CD4-positive, alpha-beta T cell treated with Interleukin-6 for 4 hours (primary cell): ENCODE measurements at places on chromosomes 13 and 19.

DNA sequence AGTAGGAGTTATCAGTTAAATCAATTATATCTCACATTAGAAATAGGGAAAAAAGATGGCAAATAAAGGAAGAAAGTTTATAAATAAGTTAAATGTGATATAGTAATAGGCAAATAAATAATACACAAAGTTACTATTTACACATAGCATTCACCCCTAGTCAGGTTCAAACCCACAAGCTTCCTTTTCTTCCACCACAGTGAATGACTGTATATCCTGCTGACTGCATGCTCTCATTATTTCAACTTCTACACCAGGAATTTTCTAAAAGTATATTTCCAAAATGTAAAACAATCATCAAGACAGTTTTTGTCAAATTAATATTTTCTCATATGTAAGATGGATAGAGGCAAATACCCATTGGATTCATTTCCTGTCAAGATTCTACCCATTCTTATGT is 548.6 kb upstream of the SLITRK5 start:
- no peak for DNase-seq

- no peak for DNase-seq
Measured at GRCh38 chr13:31767175-31767900, 28.0 kb downstream of the RXFP2 start.

- DNase-seq: peak; percentile 76
Measured at GRCh38 chr19:17385878-17386611, 8.0 kb downstream of the CCDC194 start.

DNA sequence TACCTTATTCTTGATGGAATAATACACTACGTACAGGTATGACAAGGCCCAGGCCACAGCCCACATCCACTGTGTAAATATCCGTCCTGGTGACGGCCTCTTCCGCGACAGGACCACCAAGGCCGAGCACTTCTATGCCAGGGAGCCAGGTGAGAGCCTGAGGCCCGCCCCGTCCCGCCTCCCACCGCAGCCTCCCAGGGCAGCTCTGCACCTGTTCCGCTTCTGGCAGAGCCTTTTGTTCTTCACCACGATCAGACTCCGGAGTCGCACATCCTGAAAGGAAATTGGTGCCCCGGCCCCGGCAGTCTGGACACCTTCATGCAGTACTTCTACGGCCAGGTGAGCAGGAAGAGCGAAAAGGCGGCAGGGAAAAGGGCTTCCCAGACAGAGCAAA is 10.6 kb upstream of the ZNF358 start:
- DNase-seq: peak; percentile 16

GRCh38 chr13:48551329-48551728 is 18.4 kb upstream of the RCBTB2 start:
- DNase-seq: no peak

DNA sequence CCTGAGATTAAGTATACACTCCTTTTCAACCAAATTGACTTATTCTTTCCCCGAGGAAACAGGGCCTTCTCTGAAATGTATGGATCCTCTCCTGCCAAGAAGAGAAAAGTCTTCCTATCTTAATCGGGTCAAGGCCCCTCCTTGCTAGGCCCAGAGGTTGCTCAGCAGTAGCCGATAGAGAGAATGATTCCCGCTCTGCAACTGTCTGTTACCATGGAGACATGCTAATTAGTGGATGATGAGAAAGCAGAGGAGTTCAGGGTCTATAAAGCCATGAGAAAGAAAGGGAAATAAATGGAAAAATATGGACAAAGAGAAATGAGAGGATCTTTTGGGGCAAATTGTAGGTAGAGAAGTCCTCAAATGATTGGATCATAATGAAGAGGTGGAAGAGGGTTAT is 103.5 kb downstream of the POU4F1 start:
- DNase-seq: no peak

DNA sequence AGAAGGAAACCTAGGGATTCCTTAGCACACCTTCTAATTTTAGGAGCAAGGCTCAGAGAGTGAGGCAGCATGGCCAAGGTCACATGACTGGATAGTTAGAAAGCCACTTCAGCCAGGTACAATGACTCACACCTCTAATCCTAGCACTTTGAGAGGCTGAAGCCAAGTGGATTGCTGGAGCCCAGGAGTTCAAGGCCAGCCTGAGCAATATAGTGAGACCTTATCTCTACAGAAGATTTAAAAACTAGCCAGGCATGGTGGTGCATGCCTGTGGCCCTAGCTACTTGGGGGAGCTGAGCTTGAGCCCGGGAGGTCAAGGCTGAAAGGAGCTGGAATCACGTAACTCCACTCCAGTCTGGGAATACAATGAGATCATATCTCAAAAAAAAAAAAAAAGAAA is 69.2 kb downstream of the TEX26 start:
- no peak for DNase-seq

GRCh38 chr19:52535771-52536447 is 8.4 kb downstream of the ZNF808 start:
- peak; percentile 96 for DNase-seq
